ENCODE measurements at places on chromosomes 5 and 9.

- no peak for DNase-seq
Observed at GRCh38 chr9:97848480-97849237, 4.4 kb upstream of the FOXE1 start.

DNA sequence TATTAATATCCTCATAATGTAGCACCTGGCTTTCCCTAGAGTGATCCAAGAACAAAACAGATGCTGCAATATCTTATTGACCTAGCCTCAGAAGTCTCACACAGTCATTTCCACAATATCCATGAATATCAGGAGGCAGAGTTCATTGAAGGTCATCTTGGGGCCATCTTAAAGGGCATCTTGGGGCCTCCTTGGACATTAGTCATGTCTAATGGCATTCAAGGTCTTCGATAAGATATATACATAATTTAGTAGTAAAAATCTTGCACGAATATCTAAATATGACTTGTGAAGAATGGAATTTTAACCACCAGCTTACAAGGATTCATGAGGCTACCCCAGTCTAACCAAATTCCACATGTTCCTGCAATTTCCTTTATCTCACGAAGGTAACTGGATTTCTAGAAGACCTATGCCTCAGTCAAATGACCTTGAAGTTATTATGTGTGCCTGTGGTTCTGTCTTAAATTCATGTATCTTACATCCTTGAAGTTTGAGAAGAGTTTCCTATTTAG lies 163.6 kb upstream of the SPEF2 start:
- no peak for DNase-seq

DNA sequence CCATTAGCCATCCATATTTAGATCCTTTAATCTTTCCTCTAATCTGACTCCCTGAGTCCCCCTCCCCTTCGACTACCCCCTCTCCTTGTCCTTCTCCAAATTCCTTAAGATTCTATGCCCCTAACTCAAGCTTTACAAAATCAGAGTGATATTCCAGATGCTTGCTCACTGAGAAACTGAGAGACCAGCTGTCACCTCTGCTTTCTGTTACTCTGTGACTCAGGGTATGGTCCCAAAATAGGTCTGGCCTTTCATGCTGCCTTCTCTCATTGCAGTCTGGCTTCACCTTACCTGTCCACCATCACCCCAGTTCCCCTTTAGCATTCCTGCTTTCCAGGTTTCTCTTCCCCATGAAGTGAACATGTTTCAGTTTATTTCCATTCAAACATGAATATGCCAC lies 383.3 kb upstream of the SLC30A5 start:
- DNase-seq = no peak

DNA sequence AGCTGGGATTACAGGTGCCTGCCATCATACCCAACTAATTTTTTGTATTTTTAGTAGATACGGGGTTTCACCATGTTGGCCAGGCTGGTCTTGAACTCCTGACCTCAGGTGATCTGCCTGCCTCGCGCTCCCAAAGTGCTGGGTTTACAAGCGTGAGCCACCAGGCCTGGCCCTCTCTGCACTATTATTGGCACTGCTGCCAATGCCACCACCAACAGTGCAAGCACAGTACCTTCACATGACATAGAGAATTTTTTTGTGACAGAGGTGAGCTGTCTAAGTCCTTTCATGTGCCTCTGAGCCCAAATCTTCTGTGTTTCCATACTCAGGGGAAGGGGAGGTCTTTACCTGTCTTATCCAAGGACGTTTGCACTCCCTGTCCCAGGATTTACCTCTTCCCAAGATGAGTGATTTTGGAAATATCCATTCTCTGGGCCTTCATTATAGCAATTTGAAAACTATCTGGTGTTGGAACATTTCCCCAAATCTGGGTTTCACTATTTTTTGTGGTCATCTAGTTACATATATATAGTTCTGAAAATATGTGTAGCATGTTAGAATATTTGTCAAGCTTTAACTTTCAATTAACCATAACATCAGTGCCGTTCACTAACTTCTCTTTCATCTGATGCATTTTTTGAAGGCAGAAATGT lies 5.4 kb upstream of the CD180 start:
- DNase-seq = no peak

DNA sequence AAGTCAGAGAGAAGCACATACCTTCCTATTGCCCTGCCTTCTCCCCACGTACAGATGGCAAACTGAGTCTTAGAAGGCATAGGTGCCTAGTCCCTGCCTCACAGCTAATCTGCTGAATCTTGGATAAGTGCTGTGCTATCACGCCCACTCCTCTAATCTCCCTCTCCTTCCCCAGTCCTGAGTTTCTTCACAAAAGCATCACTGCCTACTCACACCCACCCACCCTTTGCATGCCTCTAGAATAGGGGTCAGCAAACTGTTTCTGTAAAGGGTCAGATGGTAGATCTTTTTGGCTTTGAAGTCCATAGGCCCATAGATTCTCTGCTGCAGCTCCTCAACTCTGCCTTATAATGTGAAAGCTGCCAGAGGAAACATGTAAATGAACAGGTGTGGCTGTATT lies 23.2 kb upstream of the JADE2 start:
- no peak for DNase-seq

Data from SHP77 treated with DMSO at 0.1 percent for 48 hours (cell line).